ENCODE measurements at places on chromosomes 12 and 14.

- DNase-seq = no peak
These were observed 259.0 kb downstream of the EGLN3 start for GRCh38 chr14:33691907-33692306.

DNA sequence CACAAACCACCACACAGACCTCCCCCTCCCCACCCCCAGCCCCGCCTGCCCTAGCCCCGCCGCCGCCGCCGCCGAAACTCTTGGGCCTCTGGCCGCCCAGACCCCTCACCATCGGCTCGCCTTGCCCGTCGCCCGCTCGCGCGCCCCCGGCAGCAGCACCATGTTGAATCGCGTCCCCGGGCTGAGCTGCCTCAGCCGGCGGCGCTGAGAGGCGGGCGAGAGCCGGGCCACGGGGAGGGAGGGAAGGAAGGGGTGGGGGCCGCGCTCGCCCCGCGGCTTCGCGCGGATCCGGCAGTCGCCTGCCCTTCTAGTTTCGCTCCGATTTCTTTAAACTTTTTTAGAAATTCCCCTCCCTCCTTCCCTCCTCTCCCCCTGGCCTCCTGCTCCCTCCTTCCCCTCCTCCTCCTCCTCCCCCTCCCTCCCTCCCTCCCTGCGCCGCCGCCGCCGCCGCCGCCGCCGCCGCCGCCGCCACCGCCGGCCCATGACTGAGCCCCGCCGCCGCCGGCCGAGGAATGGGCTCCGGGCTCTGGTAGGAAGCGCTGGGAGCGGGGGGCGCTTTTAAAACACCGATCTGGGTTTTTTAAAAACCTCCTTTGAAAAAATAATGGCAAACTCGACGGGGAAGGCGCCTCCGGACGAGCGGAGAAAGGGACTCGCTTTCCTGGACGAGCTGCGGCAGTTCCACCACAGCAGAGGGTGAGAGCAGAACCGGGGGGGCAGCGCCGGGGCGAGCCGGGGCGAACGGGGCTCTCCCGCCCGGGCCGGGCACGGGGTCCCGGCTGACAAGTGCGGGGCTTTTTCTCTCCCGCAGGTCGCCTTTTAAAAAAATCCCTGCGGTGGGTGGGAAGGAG is at the start of gene ARID2:
Gene ARID2 (plus strand): TSS at position 474 of the 851 bp plus-strand sequence. CDS start 131 bp downstream, at position 605.
- DNase-seq = peak; percentile 59

DNA sequence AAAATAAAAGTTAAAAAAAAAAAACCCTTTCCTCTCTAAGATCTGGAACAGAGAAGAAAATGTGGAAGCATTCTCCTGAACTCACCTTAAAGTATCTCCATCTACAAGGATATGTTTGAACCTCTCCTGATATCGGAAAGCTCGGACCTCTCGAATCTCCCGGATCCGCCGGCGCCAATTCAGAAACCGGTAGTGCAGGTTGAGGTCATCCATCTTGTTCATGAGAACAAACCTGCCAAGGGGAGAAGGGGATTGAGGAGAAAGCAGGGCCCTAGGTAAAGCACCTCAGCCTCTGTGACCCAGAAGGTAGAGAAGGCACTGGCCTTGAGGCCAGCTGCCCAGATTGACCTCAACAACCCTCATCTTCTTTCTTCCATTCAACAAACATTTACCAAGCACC is 2.2 kb downstream of the SPRYD3 start:
- DNase-seq = no peak

- no peak for DNase-seq
These were observed 142.4 kb downstream of the ITPR2 start for GRCh38 chr12:26690601-26691000.

DNA sequence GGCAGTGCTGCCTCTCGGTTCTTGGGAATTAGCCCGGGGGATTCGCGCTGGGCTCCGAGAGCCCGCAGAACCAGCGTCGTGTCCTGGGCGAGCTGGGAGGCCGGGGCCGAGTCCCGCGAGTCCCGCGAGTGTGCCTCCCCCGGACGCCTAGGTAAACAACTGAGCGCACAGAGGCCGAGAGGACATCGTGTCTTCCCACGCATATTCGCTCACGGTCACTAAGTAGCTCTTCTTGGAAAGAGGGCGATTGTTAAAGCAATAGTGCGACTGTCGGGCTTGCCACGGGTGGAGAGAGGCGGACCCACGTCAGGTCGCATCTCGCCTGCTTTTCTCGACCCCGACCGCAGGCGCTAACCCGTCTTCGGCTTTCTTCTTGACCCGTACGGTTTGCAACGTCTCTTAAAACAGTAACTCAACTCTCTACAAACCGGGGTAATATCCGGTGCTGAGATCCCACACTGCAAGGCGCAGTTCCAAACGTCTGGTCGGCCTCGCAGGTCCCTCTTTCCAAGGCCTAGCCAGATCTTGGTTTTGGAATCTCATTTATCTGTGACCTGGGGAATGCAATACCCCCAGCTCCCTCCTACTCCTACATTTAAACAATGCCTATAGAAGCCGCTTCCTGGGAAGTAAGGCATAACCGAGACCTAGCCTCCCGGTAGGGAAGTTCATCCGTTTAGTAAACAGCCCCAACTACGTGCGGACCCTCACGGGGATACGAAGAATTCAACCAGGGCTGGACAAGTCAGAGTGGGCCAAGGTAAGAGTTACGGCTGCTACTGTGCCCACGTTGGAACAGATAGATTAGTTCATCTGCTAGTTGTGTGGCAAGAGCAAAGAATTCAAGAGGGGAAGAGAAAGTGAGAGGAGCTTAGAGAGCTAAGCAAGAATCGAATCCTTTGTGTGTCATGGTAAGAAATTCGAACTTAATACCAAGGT is 736 bp upstream of the PHLDA1 start:
- peak; percentile 64 for DNase-seq

DNA sequence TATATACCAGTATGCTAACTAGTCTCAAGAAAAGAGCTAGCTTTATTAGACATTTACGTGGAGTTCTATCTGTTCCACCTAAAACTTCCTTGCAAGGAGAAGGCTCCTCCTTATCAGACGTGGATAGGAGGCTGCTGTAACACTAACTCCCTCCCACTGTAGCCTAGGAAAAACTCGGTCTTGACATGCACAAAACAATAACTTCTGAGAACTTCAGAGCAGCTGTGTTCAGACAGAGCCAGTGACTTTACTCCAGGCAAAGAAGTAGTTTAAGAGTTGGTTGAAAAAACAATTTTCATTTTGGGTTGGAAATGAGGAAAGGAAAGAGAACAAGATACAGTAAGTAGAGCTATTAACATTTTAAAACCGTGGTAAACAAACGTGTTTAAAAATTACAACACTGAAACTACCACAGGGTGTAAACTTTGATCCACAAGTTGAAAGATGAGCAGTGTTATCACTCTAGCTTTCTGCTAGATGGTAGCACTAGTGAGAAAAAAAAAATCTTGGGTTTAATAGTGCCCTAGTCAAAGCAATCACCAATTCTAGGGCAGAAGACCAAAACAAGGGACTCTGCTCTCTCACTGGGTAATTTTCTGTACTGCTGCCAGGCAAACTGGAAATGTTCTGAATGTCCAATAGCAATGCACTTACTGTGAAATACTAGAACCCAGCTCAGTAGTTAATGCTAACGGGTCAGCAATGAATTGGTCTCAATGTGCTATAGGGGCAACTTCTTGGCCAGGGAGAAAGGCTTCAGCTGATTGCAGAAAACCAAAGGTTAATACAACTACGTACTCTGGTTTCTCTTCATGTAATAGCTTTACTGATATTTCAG is 2.4 kb downstream of the ATF7 start:
- peak; percentile 37 for DNase-seq

GRCh38 chr12:543114-543451 is 83.3 kb downstream of the B4GALNT3 start:
- no peak for DNase-seq

Measured in AG08396 (cell line).